ENCODE measurements at places on chromosomes 3 and 15.

- no peak for DNase-seq
These were observed 239.3 kb downstream of the SLC9A9 start for GRCh38 chr3:143608966-143609365.

DNA sequence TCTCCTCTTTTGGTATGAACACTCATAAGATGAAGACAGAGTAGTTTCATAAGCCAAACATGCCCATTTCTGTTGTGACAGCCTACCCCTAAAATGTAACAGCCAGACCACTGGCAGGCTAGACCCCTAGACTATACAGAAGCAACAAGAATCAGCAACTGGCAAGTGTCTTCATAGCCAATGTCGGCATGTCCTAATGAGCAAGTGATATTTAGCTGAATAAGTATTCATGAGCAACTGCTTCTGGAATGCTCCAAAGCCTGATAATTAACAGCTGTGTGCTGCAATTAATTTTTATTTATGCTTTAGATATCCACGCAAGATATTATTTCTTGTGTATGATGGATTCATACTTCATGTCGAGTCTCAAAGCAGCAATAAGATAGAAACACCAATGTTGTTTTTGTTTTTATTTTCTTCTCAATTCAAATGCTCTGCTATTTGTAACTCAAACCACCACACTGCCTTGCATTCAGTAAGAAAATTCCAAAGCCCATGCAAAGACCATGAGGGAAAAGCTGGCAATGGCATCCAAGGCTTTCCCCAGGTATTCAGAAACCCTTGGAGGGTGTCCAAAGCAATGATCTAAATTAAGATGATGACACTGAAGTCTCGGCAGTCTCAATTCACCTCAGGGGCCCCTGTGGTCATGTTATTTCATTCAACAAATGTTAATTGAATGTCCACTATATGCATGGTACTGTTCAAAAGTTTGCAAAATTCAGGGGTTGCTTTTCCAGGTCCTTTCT lies 167.7 kb upstream of the NECTIN3 start:
- peak; percentile 23 for DNase-seq

DNA sequence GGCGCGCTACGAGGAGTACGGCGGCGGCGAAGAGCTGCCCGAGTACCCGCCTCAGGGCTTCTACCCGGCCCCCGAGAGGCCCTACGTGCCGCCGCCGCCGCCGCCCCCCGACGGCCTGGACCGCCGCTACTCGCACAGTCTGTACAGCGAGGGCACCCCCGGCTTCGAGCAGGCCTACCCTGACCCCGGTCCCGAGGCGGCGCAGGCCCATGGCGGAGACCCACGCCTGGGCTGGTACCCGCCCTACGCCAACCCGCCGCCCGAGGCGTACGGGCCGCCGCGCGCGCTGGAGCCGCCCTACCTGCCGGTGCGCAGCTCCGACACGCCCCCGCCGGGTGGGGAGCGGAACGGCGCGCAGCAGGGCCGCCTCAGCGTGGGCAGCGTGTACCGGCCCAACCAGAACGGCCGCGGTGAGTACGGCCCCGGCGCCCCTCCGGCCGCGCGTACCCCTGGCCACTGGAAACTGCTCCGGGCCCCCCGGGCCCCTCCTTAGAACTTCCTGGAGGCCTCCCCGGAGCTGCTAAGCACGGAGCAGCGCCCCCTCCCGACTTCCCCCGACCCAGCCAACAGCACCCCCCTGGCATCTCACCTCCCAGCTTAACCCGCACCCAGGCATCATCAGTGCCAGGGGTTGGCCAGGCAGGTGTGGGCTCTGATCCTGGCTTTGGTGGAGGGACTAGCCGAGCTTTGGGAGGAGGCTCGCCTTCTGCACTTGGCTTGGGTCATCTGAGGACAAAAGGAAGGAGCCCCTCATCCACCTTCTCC lies 1.4 kb downstream of the LOXL1 start:
- peak; percentile 70 for DNase-seq

DNA sequence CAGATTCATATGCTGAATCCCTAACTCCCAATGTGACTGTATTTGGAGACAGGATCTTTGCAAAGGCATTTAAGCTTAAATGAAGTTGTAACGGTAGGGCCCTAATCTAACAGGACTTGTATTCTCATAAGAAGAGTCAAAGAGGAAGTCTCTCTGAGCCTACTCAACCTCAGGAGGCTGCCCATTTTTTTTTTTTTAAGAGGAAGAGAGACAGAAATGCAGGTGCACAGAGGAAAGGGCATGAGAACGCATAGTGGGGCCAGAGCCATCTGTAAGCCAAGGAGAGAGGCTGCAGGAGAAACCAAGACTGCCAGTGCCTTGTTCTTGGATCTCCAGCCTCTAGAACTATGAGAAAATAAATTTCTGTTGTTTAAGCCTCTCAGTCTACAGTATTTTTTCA lies 28.4 kb downstream of the ZNF860 start:
- DNase-seq: no peak

GRCh38 chr3:134282659-134283047 lies 32.0 kb upstream of the RYK start:
- DNase-seq: no peak

GRCh38 chr3:71859123-71859519 lies 74.2 kb upstream of the PROK2 start:
- no peak for DNase-seq

GRCh38 chr3:112888381-112889085 lies 41.9 kb upstream of the CD200R1L start:
- DNase-seq: no peak

- no peak for DNase-seq
These were observed 565.3 kb upstream of the ROBO2 start for GRCh38 chr3:76474632-76475031.

DNA sequence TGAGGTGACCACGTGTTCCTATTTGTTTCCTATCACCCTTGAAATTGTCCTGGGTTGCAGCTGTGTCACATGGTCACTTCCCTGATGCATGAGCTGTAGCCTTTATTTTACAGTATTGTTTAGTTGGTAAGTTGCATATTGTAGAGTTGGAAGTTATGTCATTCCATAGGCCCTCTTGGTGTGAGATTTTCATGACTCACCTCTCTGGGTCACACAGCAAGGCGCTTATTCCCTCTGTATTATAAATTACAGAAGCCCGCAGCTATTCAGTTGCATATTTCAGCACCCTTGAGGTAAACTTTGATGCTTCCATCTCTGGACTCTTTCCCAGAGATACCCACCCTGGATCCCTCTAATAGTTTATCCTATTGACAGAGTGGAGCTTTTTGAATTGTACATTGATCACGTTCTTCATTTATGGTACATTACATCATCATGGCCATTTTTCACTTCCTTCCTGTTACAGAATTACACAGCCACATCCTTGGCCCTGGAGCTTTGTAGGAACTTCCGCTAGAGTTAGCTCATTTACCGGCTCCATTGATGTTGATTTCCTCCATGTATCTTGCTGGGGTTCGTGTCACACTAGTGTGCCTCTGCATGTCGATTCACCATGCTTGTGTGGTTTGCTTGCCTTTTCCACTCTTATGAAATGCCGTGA lies 543.1 kb upstream of the RGMA start:
- no peak for DNase-seq

DNA sequence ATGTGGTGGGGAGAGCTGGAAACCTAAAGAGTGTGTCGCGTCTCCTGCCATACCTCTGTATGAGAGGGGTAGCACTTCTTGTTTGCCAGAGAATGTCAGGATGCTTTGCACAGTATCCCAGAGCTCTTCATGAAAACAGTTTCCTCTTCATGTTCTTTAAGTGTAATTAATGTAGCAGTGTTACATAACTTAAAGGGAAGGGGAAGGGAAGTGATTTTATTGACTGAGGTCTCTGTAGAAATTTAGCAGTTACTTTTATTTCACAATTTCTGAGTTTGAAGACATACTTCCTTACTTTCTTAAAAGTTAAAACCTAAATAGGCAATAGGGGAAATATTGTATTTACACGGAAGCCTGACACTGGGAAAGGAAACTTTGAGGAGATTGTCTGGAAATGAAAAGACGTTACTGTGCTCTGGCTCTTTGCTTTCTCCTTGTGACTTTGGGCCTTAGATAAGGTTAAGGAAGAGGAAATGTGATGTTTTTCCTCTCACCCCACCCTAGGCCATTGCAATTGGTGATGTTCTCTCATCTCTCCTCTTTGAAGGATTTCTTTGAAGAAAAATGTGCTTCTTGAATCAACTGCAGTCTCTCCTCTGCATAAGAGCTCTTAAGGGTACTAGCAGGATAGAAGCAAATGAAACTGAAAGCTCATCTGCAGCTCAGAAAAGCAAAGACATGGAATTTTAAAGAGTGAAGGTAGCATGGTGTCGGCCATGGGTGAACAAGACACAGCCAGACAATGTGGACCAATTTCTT lies 6.0 kb downstream of the NXPE3 start:
- DNase-seq: no peak
